Activated CD8-positive, alpha-beta memory T cell treated with anti-CD3 and anti-CD28 coated beads for 1 hour (primary cell): ENCODE measurements at places on chromosomes 2 and 18.

DNA sequence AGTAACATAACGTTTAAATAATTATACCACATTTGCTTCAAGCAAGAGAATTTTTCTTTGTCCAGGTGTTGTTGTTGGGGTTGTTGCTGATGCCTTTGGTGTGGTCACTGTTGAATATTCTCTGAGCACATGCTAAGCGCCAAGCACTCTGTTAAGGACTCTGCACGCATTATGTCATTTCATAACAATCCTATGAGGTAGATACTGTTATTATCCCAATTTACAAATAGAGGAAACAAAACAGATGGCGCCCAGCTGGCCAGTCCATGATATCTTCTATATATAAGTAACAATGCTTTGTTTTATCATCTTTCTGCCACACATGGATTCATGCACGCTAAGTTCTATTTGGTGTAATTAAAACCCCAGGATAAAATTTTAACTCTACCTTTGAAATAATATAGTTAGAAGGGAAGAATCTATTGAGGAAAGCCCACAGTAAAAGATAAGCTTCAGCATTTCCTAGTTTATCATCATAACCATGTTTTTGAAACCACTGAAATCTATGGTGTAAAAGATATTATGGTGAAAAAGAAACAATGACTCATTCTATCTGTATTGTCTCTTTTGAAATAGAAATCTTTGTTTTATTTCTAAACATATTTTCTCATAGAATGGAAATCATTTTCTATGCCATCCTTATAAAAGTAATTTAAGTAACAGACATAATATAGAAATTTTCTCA is 199.7 kb downstream of the PID1 start:
- no peak for DNase-seq

- no peak for DNase-seq
Observed at GRCh38 chr2:99959261-99960014, 183.0 kb downstream of the AFF3 start.

GRCh38 chr18:75122334-75122958 is 86.5 kb downstream of the PTGR3 start:
- DNase-seq = no peak

GRCh38 chr2:45864121-45864520 is 212.6 kb downstream of the PRKCE start:
- no peak for DNase-seq

GRCh38 chr18:9735879-9736278 is 27.8 kb downstream of the RAB31 start:
- DNase-seq = no peak

DNA sequence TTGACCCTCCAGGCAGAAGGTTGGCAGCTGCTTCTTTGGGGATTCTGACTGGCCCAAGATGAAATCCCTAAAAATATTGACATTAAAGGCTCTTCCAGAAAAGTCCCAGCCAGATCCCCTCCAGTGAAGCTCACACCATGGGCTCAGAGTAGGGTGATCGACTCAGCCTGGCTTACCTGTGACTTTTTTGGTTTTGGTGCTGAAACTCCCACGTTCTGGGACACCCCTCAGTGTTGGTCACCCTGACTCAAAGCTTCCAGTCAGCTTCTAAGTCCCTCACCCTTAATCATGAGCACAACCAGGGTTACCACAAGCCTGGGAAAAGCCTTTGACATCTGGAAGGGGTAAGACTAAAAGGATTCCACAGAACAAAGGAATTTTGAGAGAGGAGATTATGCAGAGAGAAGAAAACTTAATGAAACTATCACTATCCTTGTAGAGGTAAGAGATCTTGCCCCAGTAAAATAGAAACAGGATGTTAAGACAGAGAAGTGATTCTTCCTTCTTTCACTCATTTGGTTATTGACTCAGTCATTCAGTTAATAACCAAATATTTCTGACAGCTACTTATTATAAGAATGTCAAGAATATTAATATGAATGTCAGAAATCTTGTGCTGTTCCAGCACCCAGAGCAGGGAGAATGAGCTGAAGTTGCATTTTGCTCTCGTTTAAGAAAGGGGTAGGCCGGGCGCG is 66.8 kb upstream of the SEC11C start:
- DNase-seq = no peak

- DNase-seq = no peak
Observed at GRCh38 chr18:63119647-63120046, 199.9 kb downstream of the BCL2 start.

DNA sequence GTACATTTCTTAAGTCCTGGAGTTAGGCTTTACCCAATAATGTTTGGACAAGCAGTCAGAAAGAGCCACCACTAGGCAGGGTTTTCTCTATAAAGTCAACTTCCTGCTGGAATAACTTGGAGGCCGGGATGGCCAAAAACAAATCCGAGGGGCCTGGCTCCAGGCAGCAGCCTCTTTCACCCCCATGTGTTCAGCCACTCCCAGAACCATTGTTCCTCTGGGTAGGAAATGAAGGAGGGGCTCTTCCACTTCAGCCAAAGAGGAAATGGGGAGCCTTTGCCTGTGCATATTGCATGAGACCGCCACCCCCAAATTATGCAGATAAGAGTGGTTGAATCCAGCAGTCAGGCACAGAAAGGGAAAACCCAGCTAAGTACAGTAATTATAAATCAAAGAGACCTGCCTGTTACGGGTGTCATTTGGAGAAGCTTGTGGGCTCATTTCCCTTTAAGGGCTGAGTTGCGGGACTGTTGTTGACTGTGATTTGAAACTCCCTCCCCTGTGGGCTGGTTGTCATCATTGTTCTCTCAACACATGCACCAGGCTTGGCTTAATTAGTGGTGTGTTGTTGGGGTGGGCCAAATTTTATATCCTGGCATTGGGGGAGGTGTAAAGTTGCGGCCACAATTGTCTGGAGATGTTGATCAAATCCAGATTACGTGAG is 212.8 kb upstream of the SOX11 start:
- no peak for DNase-seq

DNA sequence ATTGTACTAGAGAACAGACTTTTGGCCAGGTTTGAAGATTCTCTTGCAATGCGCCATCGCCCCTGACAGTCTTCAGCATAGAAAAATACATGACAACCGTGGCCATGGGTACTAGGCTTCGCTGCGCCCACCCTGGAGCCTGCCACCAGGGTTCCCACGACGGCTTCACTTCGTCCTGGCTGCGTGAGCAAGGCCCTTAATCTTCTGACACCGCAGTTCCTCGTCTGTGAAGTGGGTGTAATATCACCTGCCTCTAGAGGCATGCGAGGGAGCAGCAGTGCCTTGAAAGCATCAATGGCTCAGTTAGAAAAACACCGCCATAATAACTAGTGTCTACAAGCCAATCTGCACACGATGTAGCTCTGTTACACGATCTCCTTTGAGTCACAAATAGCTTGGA is 175.2 kb upstream of the HS6ST1 start:
- DNase-seq = no peak
